ENCODE measurements at places on chromosomes 12 and 14.

DNA sequence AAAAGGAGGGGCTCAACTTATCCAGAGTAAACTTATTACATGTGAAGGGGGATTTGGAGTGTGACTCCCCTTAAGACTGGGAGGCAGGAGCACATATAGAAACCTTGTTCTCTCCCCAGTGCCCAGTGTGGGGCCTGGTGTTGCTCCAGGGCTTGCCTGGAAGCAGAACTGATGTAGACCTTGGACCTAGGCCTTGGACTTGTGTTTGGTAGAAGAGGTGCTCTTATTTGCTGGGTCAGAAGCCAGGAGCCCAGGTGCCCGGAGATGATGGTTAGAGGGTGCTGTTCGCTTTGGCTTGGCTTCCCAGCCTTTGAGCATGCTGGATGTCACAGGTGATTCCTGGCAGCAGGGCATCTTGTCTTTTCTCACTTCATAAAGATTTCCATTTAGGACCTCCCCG lies 110.4 kb downstream of the SMOC1 start:
- no peak for DNase-seq

- DNase-seq = no peak
These were observed 229.2 kb downstream of the NRXN3 start for GRCh38 chr14:78399316-78399889.

- DNase-seq = no peak
These were observed 54.3 kb downstream of the DRAM1 start for GRCh38 chr12:101931498-101932326.

DNA sequence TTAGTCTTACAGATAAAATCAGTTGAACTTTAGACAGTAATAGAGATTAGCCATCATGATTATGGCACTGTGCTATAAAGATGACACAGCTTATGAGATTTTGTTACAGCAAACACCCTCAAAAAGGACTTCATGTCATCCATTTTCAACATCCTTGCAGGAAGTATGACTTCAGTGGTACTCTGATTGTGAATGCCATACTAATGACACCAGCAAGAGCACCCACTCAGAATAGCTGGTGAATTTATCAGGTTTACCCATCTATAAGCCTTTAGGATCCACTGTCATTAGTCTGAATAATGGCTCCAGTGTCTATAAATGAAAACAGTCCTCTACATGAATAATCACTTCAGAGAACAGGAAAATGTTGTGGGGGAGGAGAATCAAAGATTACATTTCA lies 615.2 kb downstream of the RPS29 start:
- no peak for DNase-seq

- DNase-seq = no peak
These were observed 8.1 kb downstream of the AVIL start for GRCh38 chr12:57810450-57810849.

DNA sequence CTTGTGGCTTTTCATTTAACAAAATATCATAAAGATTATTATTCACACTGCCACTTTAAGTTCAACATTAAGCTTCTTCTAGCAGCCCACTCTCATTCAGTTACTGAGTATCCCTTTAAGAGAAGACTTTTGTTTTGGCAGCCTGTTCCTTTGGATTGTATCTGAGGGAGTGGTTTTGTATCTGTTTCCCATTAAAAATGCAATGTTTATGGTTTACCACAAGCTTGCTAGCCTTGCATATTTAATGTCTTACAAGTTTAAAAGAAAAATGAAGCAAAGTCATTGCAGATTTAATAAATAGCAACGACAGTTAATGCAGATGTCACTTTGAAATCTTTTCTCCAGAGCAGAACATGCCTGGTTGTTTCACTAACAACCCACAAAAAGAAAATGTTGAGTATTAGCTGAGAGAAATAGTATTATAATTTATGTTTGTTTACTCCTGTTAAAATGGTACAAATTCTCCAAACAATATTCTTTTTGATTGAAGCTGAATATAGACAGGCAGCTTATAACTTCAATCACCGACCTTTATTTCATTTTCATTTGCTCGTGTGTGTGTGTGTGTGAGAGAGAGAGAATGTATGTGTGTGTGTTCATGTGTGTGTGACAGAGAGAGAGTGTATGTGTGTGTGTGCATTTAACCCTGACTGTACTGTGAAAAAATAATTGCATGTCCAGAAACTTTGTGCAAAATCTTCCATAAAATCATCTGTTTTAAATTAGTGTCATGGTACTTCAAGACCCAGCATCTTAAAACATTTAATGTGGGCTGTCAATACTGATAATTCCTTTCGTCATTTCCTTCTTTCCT lies 1.8 kb downstream of the DCN start:
- peak; percentile 81 for DNase-seq
